ENCODE measurements at places on chromosomes 7 and 10.

DNA sequence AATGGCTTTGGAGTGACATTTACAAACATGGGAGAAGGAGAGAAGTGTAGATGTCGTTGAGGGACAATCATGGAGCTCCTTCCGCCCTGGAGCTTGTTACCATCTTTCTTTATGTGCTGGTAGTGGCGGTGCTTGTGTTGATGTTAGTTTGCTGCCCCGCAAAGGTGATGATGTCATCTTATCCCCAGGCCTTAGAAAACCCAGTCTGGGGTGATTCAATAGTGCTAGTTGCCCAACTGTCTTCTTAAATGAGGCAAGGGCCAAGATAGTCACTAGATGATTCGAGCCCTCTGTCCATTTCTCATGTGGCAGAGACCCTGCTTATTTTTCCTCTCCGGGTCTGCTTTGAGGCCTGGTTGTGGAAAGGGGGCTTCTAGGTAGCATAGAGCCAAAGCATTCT, 277.4 kb downstream of the CCSER2 start:
- DNase-seq = no peak

- peak; percentile 81 for DNase-seq
Measured at GRCh38 chr7:65750511-65751344, 122.1 kb upstream of the VKORC1L1 start.

- DNase-seq = peak; percentile 56
Measured at GRCh38 chr10:58348571-58349033, 13.8 kb downstream of the UBE2D1 start.

GRCh38 chr10:5789626-5790025, 23.6 kb downstream of the GDI2 start:
- DNase-seq = no peak

- no peak for DNase-seq
Measured at GRCh38 chr7:96508371-96508770, 186.5 kb upstream of the SLC25A13 start.

DNA sequence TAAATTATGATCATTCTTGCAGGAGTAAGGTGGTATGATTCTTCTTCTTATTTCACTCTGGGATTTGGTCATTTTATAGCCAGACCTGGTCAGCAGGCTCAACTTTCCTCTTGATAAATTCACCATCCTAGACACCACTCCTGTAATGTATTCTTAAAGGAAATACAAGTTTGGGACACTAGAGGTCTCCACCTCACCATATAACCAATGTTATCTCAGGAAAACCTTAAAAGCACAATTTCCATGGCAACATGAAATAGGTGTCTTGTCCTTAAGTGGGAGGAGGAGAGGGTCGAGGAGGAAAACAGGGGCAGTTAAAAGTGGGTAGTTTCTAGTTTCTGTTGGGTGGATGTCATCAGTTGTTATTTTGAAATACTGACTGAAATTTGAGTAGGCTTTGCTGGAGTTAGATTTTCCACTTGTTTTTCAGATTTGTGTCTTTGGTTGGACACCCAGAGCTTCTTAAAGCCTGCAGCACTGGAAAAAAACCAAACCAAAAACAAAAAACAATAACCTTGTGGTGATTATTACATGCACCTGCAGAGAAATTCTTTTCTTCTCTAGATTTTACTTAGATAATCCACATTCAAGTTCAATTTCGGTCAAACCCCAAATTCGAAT, 163.1 kb downstream of the PRKCQ start:
- DNase-seq = peak; percentile 34

Measured in foreskin melanocyte (primary cell).